ENCODE measurements at places on chromosomes 3 and 15. TPM values are rescaled to one million over a fixed set of nuclear protein-coding genes. Genes with fewer than 3 reads are reported as not detected.

DNA sequence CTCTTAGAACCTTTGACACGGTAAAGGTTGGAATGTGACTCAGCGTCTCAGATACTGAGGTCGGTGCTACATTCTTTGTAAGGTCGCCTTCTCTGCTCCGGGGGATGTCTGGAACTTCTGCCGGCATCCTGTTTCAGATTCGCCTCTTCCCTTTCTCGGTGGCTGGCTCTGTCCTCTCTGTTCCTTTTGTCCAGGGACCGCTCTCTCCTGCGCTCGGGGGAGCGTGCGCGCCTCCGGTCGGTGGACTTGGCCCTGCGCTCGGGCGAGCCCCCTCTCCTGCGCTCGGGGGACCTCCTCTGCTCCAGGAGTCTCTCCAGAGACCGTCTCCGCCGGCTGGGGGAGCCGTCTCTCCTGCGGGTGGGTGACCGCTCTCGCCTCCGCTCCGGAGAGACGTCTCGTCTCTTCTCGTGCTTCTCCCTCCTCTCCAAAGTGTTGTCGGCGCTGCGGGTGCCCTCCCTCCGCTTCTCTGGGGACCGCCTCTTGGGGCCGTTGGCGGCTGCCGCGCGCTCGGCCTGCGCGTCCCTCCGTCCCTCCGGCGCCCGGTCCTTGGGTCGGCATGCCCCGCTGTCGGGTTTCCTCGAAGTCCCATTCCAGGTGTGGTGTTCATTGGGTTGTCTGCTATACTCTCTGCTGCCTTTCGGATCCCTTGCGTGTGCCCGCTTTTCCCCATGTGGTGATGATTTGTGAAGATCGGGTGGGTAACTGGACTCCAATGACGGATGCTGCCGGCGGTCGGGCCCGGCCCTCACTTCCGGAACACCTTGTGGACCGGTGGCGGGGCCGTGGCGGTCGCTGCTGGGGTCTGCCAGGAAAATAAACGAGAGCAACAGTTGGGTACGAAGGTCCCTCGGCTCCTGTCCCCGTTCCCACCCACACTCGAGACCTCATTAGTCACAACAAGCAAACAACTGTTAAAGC lies 668.8 kb upstream of the ADAMTS9 start:
- peak overlapping the region; percentile 63 for H3K4me3 ChIP-seq
- no peaks in the 10 kb centered on the region for H3K27me3 ChIP-seq
- H3K4me1 ChIP-seq = no peaks in the 10 kb centered on the region

DNA sequence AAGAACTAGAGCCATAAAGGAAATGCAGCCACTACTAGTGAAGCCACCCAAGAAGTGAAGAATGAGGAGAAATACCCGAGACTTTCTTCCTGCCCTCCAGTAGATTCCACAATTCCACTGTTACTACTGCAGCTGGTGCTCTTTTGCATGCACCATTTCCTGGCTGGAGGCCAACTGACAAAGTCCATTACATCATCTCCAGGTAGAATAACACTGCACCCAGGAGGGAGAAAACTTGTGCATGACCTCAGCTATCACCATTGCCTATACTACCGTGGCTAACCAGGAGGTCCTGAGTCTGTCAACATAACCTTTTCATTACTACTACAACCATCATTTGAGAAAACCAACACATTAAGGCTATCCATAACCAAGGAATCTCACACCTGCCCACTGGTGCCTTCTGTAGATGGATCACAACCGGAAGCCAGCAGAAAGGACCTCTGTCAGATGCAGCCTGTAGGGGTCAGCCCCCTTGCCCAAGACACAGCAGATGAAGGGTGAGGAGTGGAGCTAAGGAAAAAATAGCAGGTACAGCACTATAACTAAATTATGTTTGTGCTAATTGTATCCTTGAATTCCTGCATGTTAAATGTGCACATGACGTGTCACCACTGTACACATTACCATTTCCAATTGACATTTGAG lies 200.8 kb upstream of the C2CD4B start:
- H3K36me3 ChIP-seq = no peaks in the 10 kb centered on the region
- no peaks in the 10 kb centered on the region for H3K27me3 ChIP-seq
- H3K4me3 ChIP-seq = no peak overlapping the region
- peak; percentile 51 for DNase-seq

DNA sequence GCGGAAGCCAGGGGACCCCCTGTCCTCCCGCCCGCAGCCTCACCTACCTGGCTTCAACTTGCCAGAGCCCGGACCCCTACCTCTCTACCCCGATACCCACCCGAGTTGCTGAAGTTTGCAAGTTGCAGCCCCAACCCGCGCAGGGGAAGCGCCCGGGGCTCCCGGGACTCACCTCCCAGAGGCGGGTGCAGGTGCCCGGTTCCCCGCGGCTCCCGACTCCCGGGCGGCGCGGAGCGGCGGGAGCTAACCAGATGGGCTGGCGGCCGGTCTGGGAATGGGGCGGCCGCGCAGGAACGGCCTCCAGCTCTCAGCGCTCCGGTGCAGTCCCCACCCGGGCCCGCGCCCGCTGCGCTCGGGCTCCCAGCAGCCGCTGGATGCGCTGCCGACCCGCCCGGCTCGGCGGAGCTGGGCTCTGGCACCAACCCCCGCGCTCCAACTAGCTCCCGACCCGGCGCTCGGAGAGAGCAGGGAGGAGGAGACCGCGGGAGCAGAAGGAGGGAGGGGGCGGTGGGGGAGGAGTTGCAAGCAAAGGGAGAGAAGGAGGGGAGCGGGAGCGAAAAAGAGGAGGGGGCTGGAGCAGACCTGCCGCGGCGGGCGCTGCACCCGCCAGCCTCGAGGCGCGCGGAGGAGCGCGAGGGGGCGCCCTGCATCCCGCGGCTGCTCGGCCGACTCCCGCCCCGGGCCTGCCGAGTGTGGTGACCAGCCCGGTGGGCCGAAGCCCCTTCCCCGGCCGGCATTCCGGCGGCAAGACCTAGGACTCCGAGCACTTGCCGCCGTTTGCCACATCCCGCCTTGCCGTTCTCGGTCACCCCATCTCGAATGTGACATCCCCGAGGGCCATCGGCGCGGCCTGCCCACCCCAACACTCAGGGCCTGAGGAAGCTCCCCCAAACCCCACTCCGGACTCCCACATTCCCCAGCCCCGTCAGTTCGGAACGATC lies at the start of gene SEMA5B:
Gene SEMA5B, minus strand, starts transcription at position 472 of the 941 bp plus-strand sequence. CDS start 66,500 bp downstream, outside the sequence.
- H3K27me3 ChIP-seq = no peaks in the 10 kb centered on the region
- H3K36me3 ChIP-seq = no peaks in the 10 kb centered on the region
- DNase-seq = peak; percentile 91
- H3K4me3 ChIP-seq = peak within 1 kb of the TSS; percentile 57
- H3K27ac ChIP-seq = no peak within 1 kb of the TSS

- H3K4me3 ChIP-seq = no peak overlapping the region
- H3K27me3 ChIP-seq = no peaks in the 10 kb centered on the region
- no peak for DNase-seq
- no peak overlapping the region for H3K27ac ChIP-seq
Observed at GRCh38 chr3:194061421-194062030, 74.4 kb upstream of the HES1 start.

GRCh38 chr3:54621184-54621583 lies 306.7 kb downstream of the LRTM1 start:
- no peaks in the 10 kb centered on the region for H3K36me3 ChIP-seq
- no peaks in the 10 kb centered on the region for H3K4me1 ChIP-seq
- no peak overlapping the region for H3K4me3 ChIP-seq
- H3K27ac ChIP-seq = no peak overlapping the region
- DNase-seq = no peak

DNA sequence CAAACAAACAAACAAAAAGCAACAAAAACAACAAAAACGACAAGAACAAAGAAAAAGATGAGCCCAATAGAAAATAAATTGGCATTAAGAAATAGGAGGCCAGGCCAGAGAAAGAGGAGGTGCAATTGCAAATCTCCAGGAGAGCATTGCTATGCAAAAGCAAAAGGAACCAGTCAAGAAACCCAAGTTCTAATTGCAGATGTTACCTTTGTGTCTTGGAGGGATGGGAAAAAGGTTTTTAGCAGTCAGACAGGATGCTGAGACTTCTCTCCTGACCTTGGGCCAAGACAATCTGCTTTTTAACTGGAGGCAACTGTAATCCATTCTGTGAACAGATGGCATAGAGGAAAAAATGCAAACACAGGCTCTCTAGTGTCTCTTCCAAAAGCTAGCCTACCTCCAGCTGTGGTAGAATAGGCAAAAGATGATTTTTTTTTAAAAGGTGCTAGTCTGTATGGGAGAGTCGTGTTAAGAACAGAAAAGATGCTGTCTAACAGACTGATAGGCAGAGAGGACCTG lies 56.4 kb downstream of the LSAMP start:
- no peaks in the 10 kb centered on the region for H3K4me1 ChIP-seq
- no peaks in the 10 kb centered on the region for H3K27me3 ChIP-seq
- no peak overlapping the region for H3K27ac ChIP-seq
- H3K4me3 ChIP-seq = no peak overlapping the region
- DNase-seq = no peak

- H3K27ac ChIP-seq = no peak overlapping the region
- H3K4me3 ChIP-seq = no peak overlapping the region
- DNase-seq = no peak
- H3K36me3 ChIP-seq = no peaks in the 10 kb centered on the region
- no peaks in the 10 kb centered on the region for H3K4me1 ChIP-seq
Observed at GRCh38 chr15:88225461-88225860, 31.1 kb downstream of the NTRK3 start.

DNA sequence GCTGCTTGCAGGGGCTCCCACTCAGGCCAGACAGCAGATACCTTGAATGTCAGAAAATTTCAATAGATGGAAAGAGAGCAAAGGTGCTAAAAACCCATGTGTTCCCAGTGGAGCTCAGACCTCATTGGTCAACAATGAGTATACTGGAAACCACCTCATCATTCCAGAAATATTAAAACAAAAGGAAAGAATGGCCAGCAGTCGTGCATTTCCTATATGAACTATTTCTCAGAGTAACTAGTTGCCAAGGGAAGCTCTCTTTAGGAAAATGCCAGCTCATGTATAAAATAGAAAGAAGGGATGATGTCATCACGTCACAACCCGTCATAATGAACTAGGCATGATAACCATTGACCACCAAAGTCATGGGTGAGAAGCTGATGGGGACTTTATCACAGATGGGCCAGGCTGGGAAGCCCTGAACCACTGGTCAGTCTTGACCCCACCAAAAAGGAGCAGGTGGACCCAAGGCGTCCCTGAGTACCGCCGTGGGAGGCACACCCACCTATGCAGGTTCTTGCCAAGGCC lies 17.5 kb downstream of the DNAJB8 start:
- H3K4me3 ChIP-seq = no peak overlapping the region
- DNase-seq = no peak
- no peak overlapping the region for H3K27ac ChIP-seq
- H3K27me3 ChIP-seq = no peaks in the 10 kb centered on the region
- H3K36me3 ChIP-seq = no peaks in the 10 kb centered on the region

DNA sequence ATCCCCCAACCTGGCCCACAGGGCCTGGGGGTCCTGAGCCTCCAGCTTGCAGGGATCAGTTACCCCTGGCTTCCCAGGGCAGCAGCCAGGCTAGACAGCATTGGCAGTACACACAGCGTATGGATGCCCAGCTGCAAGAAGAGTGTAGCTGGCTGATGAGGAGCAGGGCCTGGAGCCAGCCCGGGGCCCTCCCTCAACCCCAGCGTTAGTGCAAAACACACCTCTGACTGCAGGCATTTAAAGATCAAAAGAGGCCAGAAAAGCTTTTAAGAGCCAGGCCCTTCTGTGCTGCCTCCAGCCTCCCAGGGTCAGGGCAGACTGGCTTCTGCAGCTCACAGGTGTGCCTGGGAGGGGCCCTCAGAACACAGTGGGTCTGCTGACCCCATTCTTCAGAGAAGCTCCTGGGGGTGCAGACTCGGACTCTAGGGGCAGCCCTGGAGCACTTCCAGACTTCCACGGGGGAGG lies 110.6 kb downstream of the ETFA start:
- H3K36me3 ChIP-seq = no peaks in the 10 kb centered on the region
- no peak for DNase-seq
- no peak overlapping the region for H3K27ac ChIP-seq
- no peaks in the 10 kb centered on the region for H3K27me3 ChIP-seq
- H3K4me1 ChIP-seq = no peaks in the 10 kb centered on the region

DNA sequence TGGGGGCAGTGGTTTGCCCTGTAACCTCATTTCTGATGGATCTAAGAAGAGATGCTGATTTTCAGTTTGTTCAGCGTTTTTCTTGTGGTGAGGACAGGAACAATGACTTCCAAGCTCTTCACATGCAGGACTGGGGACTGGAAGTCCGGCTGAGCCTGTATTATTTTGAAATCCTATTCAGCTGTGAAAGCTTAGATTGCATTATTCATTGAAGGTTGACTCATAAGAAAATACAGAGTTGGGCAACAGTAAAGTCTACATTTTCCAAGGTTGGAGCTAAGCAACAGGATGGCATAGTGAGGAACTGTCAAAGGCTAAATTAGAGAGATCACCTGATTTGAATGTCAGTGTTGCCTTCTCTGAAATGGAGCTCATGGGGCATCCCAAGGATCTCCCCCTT lies 230.9 kb upstream of the FEZF2 start:
- H3K27ac ChIP-seq = no peak overlapping the region
- H3K27me3 ChIP-seq = no peaks in the 10 kb centered on the region
- H3K4me1 ChIP-seq = no peaks in the 10 kb centered on the region
- H3K4me3 ChIP-seq = no peak overlapping the region
- DNase-seq = no peak

DNA sequence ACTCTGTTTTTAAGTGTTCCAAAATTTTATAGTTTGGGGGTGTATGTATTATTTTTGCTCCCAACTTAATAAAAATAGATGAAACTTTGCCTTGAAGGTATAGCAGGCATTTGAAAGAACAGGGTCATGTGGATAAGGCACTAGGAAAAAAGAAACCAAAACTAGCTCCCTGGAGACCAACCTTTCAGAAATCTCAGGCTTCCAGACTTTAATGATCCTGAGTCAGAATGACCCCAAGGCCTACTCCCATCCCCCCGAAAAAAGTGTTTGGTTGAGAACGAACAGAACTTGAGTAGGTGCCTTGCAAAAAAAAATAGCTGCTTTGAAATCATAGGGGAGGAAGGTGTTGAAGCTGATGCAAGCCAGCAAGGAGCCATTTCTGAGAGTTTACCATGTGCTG lies 309.5 kb downstream of the THSD4 start:
- DNase-seq = no peak
- no peaks in the 10 kb centered on the region for H3K36me3 ChIP-seq
- H3K27ac ChIP-seq = no peak overlapping the region
- no peak overlapping the region for H3K4me3 ChIP-seq
- no peaks in the 10 kb centered on the region for H3K4me1 ChIP-seq
- H3K27me3 ChIP-seq = no peaks in the 10 kb centered on the region

- no peaks in the 10 kb centered on the region for H3K36me3 ChIP-seq
- H3K27ac ChIP-seq = no peak overlapping the region
- DNase-seq = no peak
- no peaks in the 10 kb centered on the region for H3K27me3 ChIP-seq
- H3K4me1 ChIP-seq = peaks cover 7% of the 10 kb centered on the region
Observed at GRCh38 chr3:64354221-64354620, 129.0 kb upstream of the PRICKLE2 start.

DNA sequence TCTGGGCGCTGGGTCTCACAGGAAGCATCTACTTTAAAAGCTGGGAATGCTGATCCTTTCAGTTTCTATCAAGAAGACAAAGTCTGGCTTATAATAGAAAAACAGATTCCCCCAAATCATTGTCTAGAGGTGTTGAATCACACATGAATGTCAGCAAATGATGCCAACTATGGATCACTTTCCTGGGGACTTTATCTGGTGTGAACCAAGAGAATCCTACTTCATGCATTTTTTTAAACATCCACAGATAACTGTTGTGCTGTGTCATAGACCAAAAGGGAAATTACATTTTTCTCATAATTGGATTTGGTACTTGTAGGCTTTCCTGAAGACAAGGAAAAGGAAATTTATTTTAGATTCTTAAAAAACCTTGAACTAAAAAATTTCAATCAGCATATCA lies 132.7 kb downstream of the CD47 start:
- no peaks in the 10 kb centered on the region for H3K36me3 ChIP-seq
- H3K4me1 ChIP-seq = no peaks in the 10 kb centered on the region
- no peaks in the 10 kb centered on the region for H3K27me3 ChIP-seq
- H3K27ac ChIP-seq = no peak overlapping the region

The CCR1 gene
- polyA plus RNA-seq = 7.4 TPM

The CTXN2 gene
- polyA plus RNA-seq = 0.15 TPM

The MCTP2 gene
- polyA plus RNA-seq = 1.2 TPM

The BBX gene
- 8.1 TPM for polyA plus RNA-seq
